Erythroblast (primary cell): ENCODE measurements at places on chromosomes 13 and 19.
A peak's percentile ranks its signal among the peaks of the same experiment; 100 is the strongest.

DNA sequence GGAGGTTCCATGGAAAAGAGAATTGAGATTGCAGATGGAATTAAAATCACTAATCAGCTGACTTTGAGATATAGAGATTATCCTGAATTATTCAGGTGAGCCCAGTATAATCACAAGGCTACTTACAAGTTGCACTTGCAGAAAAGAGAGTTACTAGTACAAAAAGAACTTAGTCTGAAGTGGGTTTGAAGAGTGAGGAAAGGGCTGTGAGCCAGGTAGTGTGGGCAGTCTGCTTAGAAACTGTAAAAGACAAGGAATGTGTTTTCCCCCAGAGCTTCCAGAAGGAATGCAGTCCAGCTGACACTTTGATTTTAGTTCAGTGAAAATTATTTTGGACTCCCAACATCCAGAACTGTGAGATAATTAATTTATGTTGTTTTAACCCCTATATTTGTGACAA is 285.4 kb upstream of the GPC6 start:
- DNase-seq: no peak

DNA sequence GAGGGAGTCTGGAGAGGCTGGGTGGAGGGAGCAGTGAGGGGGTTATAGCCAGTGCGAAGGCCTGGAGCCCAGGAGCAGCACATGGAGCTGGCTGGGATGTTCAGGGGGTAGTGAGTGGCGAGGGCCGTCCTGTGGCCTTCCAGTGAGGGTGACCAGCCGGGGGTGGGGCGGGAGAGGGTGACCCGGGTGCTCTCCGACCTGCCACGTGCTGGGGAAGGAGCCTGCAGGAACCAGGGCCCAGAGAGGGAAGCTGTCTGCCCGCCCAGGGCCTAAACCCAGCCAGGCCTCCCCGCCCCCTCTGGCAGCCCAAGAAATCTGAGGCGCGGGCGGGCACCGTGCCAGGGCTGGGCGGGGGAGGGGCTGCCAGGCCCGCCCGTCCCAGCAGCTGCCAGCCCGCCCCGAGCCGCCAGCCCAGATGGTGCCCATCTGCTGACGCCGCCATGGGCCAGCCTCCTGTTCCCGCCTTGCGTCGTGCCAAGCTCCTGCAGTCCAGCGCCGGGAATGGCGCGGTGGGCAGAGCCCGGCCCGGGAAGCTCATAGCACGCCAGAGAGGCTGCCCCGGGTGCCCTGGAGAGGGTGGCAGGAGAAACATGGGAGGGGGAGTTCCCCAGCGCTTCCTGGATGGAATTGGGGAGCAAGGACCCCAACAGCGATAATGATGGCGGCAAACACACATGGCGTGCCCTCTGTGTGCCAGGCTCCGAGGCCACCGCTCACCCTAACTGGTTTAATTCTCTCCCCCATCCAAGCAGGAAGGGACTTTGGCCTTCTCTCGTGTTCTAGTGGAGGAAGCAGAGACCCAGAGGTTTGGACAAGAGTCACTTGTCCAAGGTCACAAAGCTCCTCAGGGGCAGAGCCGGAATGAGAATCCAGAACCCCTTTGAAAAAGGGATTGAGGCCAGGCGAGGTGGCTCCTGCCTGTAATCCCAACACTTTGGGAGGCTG is 21.5 kb downstream of the NFIC start:
- no peak for DNase-seq

GRCh38 chr19:40740747-40741146 is 9.5 kb downstream of the ACTMAP start:
- DNase-seq: no peak

GRCh38 chr19:35899547-35900214 is 659 bp downstream of the NFKBID start:
- peak; percentile 66 for DNase-seq

GRCh38 chr13:42836930-42837690 is 55.7 kb downstream of the FAM216B start:
- no peak for DNase-seq

DNA sequence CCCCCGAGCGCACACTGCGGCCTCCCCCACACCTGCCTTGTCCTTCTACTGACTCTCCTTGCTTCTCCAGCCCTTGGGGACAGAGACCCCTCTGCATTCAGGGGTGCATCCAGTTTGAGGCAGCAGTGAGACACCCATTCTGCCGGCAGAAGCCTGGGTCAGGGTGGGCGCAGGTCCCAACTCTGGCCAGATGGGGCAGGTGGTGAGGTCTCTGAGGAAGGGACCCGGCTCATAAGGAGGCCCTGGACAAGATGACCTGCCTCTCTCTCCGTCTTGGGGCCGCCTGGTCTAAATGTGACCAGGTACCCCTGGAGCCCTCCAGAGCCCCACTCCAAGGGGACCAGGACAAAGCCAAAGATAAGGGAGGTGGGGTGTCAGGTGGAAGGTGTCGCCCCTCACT is 6.1 kb downstream of the CHERP start:
- DNase-seq: no peak

DNA sequence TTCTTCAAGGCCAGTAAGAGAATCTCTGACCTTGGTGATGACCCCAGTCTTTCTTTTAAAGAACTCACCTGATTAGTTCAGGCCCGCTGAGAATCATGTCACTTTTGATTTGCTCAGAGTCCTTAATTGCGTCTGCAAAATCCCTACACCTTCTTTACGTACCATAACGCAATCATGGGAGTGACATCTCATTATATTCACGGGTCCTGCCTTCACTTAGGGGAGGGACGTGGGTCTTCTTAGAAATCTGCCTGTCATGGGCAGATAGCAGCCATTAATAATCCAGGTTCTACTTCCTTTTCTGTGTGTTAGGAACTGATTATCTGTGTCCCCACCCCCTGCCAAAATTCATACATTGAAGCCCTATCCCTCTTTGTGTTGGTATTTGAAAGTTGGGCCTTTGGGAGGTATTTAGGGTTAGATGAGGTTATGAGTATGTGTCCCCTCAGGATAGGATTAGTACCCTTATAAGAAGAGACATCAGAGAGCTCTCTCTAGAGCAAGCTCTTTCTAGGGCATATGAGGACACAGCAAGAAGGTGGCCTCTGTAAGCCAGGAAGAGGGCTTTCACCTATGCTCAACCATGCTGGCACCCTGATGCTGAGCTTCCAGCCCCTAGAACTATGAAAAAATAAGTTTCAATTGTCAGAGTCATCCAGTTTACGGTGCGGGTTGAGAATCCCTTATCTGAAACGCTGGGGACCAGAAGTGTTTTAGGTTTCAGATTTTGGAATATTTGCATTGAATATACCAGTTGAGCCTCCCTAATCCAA is 9.9 kb downstream of the TPP2 start:
- DNase-seq: peak; percentile 91

DNA sequence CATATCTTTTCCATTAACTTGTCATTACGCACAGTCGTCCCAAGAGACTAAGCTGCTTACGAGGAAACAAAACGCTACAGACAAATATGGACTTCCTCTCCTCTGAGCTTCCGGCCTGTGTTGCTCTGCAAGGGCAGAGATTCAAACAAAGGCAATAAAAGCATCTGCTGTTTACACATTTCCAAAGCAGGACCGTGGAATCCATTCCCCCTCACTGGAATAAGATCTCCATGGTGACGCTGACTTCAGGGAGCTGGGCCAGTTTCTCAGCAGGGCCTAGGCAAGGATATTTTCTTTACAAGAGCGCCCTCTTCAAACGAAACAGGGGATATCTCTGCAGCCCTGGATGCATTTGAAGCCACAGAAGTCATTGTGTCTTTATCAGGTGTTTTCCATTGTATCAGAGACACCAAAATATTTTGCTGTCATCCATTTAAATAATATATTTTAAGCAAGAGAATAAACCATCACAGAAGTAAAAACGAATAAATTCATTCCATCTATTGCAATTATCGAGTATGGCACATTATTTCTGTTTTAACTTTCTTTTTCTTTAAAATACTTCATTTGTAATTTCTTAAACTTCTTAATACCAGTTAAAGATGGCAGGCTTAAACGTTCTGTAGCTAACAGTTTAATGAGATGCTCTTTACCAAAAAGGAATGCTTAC is 177.5 kb downstream of the DCLK1 start:
- DNase-seq: peak; percentile 4

GRCh38 chr13:53382008-53382407 is 353.4 kb downstream of the OLFM4 start:
- no peak for DNase-seq

- no peak for DNase-seq
Measured at GRCh38 chr19:45162608-45163143, 1.9 kb upstream of the NKPD1 start.

DNA sequence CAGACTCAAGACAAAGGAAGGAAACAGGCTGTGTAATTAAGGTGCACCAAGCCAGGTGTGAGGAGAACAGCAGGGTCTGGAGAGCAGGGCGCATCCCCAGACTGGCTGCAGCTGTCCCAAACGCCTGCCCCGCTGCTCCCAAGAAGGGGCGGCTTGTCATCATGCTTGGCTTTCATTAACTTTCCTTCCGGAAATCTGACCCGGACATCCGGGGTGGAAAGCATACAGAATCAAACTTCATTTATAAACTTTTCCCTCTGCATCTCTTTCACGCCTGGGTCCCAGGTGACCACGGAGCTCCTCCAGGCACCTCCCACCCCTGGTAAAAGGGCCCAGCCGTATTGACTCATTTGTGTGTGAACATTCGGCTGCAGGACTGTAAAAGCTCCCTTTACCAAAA is 31.7 kb downstream of the TSHZ3 start:
- no peak for DNase-seq
